ENCODE measurements at places on chromosomes 2 and 18.

DNA sequence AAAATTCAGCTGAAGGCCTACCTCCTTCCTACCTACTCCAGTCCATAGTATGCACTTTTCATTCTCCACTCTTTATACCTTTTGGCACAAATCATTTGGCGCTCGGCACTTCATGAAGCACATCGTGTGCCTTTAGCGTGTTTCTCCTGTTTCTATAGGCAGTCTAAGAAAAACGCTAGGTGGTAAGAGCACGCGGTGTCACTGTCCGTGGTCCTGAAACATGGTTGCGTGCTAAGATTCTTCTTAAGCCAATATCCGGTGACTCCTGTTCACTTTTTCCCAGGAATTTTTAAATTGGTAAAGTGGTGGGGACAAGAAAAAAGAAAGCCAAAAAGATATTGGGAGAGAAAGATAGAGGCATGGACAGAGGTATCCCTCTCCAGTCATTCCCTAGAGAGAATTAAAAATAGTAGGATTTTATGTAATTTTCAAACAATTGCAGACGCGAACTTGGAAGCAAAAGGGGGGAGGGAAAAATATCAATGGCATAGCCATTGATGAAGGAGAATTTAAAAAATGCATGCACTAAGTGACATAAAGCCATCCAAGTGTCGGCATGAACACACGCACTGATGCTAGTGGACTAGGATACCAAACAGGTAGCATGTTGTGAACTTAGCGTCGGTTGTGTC, 1.4 kb upstream of the CTNNA2 start:
- peak; percentile 2 for DNase-seq

GRCh38 chr18:63994783-63995399, 25.0 kb downstream of the SERPINB8 start:
- peak; percentile 46 for DNase-seq

GRCh38 chr2:161238265-161238559, 70.0 kb upstream of the PSMD14 start:
- DNase-seq, result no peak

GRCh38 chr2:60496956-60497355, 56.5 kb downstream of the BCL11A start:
- DNase-seq, result no peak

GRCh38 chr2:198706476-198707082, 751.2 kb downstream of the SATB2 start:
- DNase-seq, result no peak

All from activated CD4-positive, alpha-beta T cell treated with anti-CD3 and anti-CD28 coated beads, Interleukin-2, Interleukin-6, amounts not matched to agents 100 ng/mL and 50 ng/mL, durations not matched to agents 16 hours and 8 hours (primary cell).